ENCODE measurements at places on chromosomes 6 and 20.

- DNase-seq, result peak; percentile 51
Measured at GRCh38 chr20:52529826-52530225, 338.2 kb upstream of the ZFP64 start.

GRCh38 chr20:64041781-64042053 lies 5.7 kb downstream of the C20orf204 start:
- no peak for DNase-seq

DNA sequence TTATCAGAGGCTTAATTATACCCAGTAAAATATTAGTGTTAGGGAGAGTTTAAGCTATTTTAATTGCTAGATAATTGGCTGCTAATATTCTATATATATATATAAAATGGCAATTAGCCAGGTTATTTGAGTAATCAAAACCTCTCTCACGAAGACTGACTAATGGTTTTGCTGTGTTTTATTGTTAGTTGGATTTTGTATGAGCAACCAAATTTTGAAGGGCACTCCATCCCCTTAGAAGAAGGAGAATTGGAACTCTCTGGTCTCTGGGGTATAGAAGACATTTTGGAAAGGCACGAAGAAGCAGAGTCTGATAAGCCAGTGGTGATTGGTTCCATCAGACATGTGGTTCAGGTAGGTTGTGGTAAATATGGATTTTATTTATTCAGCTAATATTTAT lies 102.2 kb downstream of the RTN4IP1 start:
- no peak for DNase-seq

DNA sequence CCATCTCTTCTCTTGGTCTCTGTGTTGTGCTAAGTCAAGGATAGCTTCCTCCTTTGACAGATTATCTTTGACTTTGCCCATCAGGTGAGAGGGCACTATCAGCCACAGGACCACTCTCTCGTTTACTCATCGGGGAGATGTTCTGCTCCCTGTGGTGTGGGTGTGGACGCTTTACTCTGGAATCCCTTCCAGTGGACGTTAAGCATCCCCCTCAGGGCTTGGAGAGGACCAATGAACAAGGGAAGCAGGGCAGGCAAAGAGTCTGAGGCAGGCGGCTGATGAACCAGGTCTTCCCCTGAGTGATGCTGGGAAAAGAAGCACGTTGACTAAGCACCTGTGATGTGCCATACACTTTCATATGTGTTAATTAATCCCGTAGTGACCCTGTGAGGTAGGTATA lies 21.0 kb upstream of the RNF24 start:
- DNase-seq, result no peak
